Activated T-helper 1 cell treated with anti-CD3 and anti-CD28 coated beads, Interleukin-12 subunit alpha, Interleukin-12 subunit beta, Interleukin-2, Interleukin-4 antibody, amounts not matched to agents 30 ng/mL and 10 ng/mL and 1 ng/mL, durations not matched to agents 14 hours and 24 hours and 36 hours (primary cell): ENCODE measurements at places on chromosomes 1 and 21. TPM values are rescaled to one million over a fixed set of nuclear protein-coding genes. Genes with fewer than 3 reads are reported as not detected.

- peaks cover 3% of the 10 kb centered on the region for H3K27me3 ChIP-seq
- no peak overlapping the region for H3K27ac ChIP-seq
- H3K4me3 ChIP-seq, result no peak overlapping the region
- no peak for DNase-seq
Observed at GRCh38 chr1:186152620-186153239, 222.3 kb downstream of the TPR start.

DNA sequence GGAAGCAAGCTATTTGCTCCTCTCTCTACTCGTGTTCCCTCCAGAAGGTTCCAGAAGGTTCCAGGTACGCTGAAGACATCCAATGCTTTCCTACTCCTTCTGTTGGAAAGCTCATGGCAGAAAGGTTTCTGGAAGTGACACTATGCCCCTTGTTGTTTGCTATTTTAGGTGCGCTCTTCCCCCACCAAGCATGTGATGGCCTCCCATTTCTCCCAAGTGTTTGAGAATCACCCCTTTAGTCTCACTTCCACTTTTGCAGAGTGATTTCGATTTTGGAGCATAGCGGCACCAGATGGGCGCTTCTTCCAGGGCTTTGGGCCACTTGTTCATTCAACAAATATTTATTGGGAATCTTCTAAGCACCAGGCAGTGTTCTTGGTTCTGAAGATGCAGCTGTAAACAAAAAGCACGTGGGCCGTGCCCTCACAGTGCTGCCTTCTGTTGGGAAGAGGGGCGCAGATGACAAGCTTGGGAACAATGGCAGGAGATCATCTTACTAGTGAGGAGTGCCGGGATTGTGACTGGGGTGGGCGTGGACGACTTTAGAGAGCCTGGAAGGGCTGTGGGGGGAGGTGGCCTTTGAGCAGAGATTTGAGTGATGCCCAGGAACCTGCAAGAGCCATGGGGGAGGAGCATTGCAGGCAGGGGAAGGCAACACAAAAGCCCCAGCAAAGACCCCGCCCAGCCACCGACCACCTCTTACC is 43.0 kb upstream of the TARDBP start:
- no peaks in the 10 kb centered on the region for H3K36me3 ChIP-seq
- no peak overlapping the region for H3K27ac ChIP-seq
- H3K4me3 ChIP-seq, result no peak overlapping the region
- H3K4me1 ChIP-seq, result peaks cover 15% of the 10 kb centered on the region

DNA sequence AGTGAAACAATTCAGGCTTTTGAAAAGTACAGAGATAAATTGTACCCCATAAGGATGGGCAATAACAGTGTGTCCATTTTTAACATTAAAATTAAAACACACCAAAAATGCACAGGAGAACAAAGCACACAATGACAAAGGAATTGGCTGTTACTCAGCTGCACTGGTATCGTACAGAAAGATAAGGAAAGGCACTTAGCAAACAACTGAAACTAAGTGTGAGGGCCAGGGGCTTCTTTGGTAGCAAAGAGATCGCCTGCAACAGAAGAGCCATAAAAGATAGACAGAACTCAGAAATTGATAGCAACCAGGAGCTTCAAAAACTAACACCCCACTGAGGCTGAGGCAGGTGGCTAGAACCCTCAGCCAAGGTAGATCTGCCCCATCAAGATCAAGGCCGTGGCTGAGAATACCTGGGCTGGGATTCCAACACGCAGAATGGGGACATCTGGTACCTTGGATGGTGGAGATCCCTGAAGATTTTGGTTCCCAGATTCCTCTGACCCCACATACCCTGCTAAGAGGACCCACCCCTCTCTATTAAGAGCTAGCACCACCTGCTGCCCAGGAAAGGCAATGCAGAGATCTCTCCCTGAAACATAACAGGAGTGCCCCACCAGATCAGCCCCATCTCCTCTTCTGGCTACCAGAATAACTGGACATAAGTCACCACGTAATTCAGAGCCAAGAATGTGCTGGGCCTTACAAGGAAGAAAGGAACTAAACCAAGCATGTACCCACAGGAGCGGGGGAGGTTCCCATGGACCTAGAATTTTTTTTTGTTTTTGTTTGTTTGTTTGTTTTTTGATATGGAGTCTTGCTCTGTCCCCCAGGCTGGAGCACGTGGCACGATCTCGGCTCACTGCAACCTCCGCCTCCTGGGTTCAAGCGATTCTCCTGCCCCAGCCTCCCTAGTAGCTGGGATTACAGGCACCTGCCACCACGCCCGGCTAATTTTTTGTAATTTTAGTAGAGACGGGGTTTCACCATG is 16.2 kb downstream of the PLEKHO1 start:
- H3K4me1 ChIP-seq, result peaks cover 26% of the 10 kb centered on the region
- no peak overlapping the region for H3K4me3 ChIP-seq
- H3K36me3 ChIP-seq, result peaks cover 3% of the 10 kb centered on the region
- DNase-seq, result peak; percentile 30
- peaks cover 14% of the 10 kb centered on the region for H3K27me3 ChIP-seq
- no peak overlapping the region for H3K27ac ChIP-seq

- no peak overlapping the region for H3K27ac ChIP-seq
- no peak for DNase-seq
- no peaks in the 10 kb centered on the region for H3K4me1 ChIP-seq
- no peaks in the 10 kb centered on the region for H3K36me3 ChIP-seq
Observed at GRCh38 chr1:157678721-157679120, 21.8 kb downstream of the FCRL3 start.

The POU3F1 gene
- 1.5 and 1.8 TPM in 2 replicates for total RNA-seq

The PLA2G2C gene
- total RNA-seq, result 0.44 and 0.65 TPM in 2 replicates
